ENCODE measurements at places on chromosomes 3 and 15.

- no peak for DNase-seq
Observed at GRCh38 chr15:98812716-98813446, 164.5 kb downstream of the IGF1R start.

DNA sequence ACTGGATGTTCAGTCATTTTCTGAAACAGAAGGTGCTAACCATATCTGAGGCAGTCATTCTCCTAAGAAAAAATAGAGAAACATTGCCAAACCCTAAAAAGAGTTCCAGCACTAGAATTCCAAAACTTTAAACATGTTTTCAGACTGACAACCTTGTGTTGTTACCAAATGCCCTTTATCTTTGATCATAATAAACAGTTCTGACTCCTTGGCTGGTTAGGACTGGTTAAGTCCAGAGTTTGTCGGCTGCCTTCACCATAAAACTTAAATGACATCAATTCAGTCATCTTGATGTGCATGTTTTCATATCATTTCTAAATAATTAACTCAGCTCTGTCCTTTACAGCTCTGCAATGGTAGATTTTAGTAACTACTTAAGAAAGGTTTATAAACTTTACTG lies 68.0 kb downstream of the COL8A1 start:
- DNase-seq, result no peak

- DNase-seq, result no peak
Observed at GRCh38 chr15:79282371-79283251, at the start of gene ANKRD34C. Gene ANKRD34C, plus strand, starts transcription at chr15:79282722. Its CDS starts 10,563 bp downstream, at chr15:79293285.

DNA sequence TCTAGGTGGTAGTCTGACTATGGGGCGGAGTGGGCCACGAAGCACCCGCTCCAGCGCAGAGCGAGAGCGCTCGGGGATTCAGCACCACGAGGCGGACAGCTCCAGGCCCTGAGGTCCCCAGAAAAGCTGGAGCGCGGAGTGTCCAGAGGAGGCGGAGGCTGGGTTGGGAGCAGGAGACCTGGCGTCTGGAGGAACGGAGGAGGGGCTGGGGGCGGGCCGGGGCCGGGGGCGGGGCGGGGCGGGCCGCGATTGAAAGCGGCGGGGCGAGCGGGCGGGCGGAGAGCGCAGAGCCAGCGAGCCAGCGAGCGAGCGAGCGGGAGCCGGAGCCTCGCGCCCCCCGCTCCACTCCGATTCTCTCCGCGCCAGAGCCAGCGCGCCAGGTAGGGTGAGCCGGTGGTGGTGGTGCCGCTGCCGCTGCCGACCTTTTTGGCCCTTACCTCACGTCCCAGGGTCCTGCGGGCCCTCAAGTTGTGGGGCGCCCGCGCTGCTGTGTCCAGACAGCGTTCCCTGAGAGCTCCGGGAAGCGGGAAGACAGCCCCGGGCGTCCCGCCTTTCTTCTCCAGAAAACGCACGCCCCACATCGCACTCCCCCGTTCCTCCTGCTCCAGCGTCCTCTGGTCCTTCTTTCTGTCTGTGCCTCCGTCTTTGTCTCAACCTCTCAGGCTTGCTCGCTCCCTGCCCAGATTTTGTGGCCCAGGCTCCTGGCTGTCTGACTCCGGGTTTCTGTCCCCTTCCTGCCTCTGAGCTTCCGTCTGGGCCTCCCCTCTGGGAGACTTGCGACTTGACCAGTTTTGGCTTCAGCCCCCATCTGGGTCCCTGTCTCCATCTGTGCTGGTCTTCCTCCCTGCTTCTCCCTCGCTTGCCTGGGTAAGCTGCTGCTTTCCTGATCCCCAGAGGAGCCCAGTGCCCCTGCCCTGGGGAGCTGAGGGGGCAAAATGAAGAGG lies at the start of gene GRM2:
Gene GRM2, plus strand, starts transcription at position 281 of the 944 bp plus-strand sequence. CDS start 1,916 bp downstream, outside the sequence.
- no peak for DNase-seq

DNA sequence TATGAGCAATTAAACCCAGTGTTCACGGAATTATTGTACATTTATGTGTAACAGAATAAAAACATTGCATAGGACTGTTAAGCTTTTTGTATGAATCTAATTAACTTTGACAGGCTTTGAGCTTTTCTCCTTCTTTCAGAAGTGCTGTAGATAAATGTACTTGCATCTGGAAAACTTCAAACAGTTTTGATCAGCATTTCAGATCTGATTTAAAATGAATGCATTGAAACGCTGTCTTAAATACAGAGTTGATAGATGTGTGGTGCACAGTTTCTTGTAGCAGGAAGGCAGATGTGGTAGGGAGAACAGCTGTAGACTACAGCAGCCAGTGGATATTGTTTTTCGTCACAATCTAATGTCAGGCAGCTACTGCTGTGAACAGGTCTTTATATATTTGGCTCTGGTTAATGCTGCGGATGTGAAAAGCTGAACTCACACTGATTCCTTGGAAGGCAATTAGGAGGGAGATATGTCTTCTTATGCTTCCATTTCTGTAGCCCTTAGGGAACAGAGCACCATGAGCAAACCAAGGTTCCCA lies 193.8 kb upstream of the GOLIM4 start:
- no peak for DNase-seq

DNA sequence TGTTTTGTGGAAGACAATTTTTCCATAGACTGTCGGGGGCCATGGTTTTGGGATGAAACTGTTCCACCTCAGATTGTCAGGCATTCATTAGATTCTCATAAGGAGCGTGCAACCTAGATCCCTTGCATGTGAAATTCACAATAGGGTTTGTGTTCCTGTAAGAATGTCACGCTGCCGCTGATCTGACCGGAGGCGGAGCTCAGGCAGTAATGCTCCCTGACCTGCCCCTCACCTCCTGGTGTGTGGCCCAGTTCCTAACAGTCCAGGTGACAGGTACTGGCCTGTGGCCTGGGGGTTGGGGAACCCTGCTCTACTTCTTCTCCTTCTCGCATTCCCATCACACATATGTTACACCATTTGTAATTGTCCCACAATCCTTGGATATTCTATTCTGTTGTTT lies 11.0 kb downstream of the CHRNA7 start:
- DNase-seq, result no peak

- DNase-seq, result no peak
Observed at GRCh38 chr3:111473550-111473949, 68.4 kb upstream of the CD96 start.

DNA sequence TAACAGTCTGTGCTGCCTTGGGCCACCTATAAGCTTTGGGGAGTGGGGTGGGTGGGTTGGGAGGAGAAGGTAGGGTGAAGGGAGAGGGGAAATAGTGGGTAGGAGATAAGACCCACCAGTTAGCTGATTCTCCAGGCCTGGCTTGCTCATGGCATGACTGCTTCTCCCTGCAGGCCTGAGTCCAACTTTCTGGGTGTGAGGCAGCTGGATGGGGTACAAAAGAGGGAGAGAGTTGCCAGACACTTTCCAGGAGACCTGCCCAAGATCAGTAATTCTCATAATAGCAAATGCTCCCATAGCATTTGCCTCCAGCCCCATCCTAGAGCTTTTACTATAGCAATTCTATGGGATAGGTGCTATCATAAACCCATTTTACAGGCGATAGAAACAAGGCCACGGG lies 7.7 kb downstream of the CGNL1 start:
- no peak for DNase-seq

DNA sequence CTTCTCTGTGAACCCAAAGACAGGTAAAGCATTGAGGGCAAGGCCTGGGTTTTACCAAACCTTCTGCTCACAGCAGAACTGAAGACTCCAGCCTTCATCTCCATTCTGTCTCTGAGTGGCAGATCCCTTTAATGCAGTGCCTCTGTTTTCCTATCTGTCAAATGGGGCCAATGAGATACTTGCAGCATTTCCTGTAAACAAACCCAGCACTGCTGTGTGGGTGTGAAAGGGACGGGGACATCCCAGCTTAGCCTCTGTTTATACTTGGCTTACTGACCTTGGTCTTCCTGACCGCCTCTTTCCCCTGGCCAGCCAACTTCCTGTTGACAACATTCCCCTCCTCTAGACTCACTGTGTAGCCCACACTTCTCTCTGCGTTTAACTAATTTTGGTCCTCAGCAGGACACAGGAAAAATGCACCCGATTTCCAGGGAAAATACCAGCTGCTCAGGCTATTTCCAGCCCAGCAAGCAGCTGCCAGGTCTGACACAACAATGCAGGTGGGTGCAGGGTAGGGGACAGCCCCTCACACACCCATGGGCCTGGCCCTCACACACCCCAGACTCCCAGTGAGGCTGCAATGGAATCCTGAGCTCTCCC lies 105.9 kb upstream of the HERC1 start:
- no peak for DNase-seq

DNA sequence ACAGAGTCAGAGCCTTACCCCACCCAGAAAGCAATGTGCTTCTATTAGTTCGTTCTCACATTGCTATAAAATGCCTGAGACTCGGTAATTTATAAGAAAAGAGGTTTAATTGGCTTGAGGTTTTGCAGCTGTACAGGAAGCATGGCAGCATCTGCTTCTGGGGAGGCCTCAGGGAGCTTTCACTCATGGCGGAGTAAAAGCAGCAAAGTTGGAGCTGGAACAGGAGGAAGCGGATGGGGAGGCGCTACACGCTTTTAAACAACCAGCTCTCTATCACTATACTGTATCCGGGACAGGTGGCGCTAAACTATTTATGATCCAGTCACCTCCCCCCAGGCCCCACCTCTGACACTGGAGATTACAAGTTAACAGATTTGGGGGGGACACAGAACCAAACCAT lies 176.3 kb upstream of the BHLHE40 start:
- no peak for DNase-seq

DNA sequence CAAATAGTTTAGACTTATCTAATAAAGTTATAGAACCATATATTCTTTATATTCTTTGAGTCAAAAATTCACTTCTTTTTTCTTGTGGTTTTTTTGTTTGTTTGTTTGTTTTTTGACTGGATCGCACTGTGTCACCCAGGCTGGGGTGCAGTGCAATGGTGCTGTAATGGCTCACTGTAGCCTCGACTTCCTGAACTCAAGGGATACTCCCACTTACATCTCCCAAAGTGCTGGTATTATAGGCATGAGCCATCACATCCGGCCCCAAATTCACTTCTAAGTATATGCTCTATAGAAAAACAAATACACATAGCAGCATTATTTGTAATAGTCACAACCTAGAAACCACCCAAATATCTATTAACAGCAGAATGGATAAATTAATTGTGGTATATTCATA lies 13.7 kb upstream of the SLTM start:
- DNase-seq, result no peak

DNA sequence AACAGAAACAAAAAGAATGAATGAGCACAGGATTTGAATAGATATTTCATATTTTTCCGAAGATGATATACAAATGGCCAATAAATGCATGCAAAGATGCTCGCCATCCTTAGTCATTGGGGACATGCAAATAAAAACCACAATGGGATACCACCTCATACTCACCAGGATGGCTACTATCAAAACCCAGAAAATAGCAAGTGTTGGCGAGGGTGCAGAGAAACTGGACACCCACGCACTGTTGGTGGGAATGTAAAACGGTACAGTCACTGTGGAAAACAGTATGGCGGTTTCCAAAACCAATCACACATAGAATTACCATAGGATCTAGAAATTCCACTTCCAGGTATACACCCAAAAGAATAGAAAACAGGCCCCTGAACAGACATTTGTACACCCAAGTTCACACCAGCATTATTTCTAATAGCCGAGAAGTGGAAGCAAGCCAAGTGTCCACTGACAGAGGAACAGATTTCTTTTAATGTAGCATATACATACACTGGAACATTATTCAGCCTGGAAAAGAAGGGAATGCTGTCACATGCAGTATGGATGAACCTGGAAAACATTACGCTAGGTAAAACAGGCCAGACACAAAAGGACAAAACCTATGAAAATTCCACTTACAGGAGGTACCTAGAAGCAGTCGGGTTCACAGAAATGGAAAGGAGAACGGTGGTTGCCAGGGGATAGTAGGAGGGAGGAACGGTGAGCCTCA lies 3.6 kb downstream of the RNF168 start:
- DNase-seq, result no peak

DNA sequence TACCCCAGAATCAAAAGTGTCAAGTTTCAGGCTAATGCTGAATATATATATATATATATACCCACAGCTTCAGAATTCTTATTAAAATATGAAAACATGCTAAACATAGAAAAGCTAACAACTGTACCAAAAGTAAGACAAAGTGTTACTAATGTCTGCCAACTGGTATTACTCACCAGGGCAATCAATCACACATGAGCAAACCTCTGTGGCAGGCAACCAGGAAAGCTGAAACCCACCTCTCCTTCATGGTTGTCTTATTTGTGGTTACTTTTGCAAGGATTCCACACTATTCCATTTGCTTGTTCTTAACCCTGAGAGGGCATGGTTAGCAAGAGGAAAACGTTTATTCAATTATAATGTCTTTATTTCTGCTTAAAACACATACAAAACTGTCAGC lies 512.3 kb upstream of the MDFIC2 start:
- DNase-seq, result no peak

DNA sequence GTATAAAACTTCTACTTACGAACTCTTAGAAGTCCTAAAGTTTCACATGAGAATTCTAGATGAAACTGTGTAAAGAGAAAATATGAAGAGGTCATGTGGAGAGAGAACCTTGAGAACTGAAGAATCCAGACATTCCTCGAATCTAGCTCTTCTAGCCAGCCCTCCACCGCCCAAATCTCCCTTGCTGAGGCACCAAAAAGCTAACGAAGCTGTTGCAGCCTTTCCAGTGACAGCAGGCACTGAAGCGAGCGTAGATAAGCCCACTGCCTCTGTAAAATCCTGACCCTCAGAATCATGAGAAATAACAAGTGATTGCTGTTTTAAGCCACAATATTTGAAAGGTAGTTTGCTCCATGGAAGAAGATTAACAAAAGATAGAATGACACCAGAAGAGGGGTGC lies 134.0 kb downstream of the GOLGA6L6 start:
- DNase-seq, result no peak

- no peak for DNase-seq
Observed at GRCh38 chr3:120369037-120369467, 19.9 kb upstream of the LRRC58 start.

GRCh38 chr3:35137612-35138011 lies 501.7 kb upstream of the ARPP21 start:
- no peak for DNase-seq

GRCh38 chr3:71227270-71227661 lies 356.3 kb downstream of the FOXP1 start:
- no peak for DNase-seq

DNA sequence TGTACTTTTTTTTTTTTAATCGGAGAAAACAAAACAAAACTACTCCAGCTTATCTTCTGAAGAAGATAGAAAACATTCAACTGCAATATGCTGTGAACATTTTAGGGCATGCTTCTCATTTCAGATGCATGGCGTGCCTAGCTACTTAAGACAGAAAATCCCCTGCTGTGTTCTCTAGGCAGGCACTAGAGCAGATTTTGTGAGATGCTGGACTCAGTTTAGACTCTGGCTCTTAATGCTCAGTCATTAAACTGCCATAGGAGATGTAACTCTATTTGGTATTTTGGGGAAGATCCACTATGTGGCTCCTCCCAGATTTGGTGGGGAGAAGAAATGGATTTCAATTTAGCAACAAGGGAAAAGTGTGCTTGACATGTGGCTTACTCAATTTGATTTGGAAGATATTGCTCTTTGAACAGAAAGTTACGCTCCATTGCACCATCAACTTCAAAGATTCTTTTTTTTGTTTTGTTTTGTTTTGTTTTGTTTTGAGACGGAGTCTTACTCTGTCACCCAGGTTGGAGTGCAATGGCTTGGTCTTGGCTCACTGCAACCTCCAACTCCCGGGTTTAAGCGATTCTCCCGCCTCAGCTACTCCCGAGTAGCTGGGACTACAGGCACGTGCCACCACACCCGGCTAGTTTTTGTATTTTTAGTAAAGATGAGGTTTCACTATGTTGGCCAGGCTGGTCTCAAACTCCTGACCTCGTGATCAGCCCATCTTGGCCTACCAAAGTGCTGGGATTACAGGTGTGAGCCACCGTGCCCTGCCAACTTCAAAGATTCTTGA lies 62.0 kb upstream of the LEKR1 start:
- DNase-seq, result no peak

Measured in activated CD8-positive, alpha-beta memory T cell treated with anti-CD3 and anti-CD28 coated beads for 1 hour (primary cell).